Fibroblast of lung (primary cell): ENCODE measurements at places on chromosomes 6 and 20.
A peak's percentile ranks its signal among the peaks of the same experiment; 100 is the strongest.

DNA sequence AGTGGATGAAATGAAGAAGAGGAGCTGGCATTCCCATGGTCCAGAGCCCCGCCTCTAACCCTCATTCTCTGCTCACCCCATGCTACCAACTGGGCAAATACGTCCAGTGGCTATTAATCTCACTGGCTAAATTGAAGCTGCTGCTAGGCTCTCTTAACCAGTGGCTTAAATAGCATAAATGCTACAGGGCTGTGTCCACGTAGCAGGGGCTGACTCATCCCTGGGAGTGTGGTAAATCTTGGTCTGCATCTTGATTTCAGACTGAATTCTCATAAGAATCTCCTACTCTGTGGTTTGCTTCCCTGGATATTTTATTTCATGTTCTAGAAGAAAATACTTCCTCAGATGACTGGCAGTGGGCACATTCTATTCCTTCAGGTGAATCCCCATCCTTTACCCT lies 193.1 kb upstream of the ARG1 start:
- H3K27me3 ChIP-seq = peaks cover 32% of the 10 kb centered on the region
- no peak overlapping the region for H3K4me3 ChIP-seq
- no peaks in the 10 kb centered on the region for H3K36me3 ChIP-seq
- no peaks in the 10 kb centered on the region for H3K4me1 ChIP-seq
- DNase-seq = peak; percentile 94

GRCh38 chr6:118993803-118994251 lies 58.9 kb upstream of the MCM9 start:
- no peaks in the 10 kb centered on the region for H3K36me3 ChIP-seq
- no peaks in the 10 kb centered on the region for H3K27me3 ChIP-seq
- H3K4me3 ChIP-seq = no peak overlapping the region
- DNase-seq = no peak
- no peak overlapping the region for H3K27ac ChIP-seq

- H3K36me3 ChIP-seq = no peaks in the 10 kb centered on the region
- no peak for DNase-seq
- H3K27me3 ChIP-seq = no peaks in the 10 kb centered on the region
- H3K4me3 ChIP-seq = peak overlapping the region; percentile 98
- peak overlapping the region; percentile 75 for H3K27ac ChIP-seq
- no peaks in the 10 kb centered on the region for H3K4me1 ChIP-seq
These were observed 793 bp upstream of the PDSS2 start for GRCh38 chr6:107460083-107460631.

- no peaks in the 10 kb centered on the region for H3K27me3 ChIP-seq
- no peaks in the 10 kb centered on the region for H3K36me3 ChIP-seq
- peaks cover 12% of the 10 kb centered on the region for H3K4me1 ChIP-seq
These were observed 45.3 kb downstream of the NINL start for GRCh38 chr20:25539742-25540672.

DNA sequence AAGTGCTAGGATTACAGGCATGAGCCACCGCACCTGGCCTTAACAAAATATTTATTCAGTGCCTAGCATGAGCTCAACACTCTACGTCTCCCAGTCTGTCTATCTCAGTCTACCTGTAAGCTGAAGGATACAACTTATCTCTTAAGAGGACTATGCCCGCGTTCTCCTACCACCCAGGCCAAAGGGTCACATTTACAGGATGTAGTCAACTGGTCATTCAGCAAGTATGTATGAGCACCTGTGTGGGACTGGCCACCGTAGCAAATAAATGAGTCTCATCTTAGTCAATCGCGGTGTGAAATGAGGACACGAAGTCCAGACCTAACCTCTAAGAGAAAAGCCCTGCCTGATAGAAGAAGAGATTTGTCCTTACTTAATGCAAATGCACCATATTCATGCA lies 49.9 kb downstream of the MUC22 start:
- no peaks in the 10 kb centered on the region for H3K27me3 ChIP-seq
- DNase-seq = no peak

DNA sequence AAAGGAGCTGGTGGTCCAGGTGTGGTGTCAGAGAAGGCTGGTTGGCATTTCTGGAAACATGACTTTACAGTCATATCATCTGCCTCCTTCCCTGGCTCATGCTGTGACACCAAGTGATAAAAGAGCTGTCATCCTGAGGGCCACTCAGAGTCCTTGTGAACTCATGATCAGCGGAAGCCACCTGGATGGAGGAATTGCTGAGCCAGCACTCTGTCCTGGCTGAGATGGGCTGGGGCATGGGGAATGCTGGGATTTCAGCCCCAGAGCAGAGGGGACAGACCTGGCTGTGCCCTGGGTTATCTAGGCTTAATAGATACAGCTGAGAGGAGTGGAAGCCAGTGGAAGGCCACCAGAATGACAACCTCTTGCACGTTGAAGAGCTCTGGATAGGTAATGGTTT lies 214.3 kb downstream of the DHX35 start:
- H3K27me3 ChIP-seq = no peaks in the 10 kb centered on the region
- H3K27ac ChIP-seq = no peak overlapping the region
- DNase-seq = no peak
- H3K36me3 ChIP-seq = no peaks in the 10 kb centered on the region
- H3K4me1 ChIP-seq = no peaks in the 10 kb centered on the region

GRCh38 chr6:125054331-125054730 lies 92.1 kb downstream of the RNF217 start:
- no peak overlapping the region for H3K4me3 ChIP-seq
- no peak for DNase-seq
- no peaks in the 10 kb centered on the region for H3K27me3 ChIP-seq
- no peaks in the 10 kb centered on the region for H3K36me3 ChIP-seq
- no peak overlapping the region for H3K27ac ChIP-seq
- H3K4me1 ChIP-seq = no peaks in the 10 kb centered on the region
